Jurkat, Clone E6-1 (cell line): ENCODE measurements at places on chromosomes 5 and 9.

GRCh38 chr9:138042640-138043039 lies 165.1 kb downstream of the CACNA1B start:
- no peak for DNase-seq

GRCh38 chr9:136693490-136694162 lies 6.4 kb upstream of the AGPAT2 start:
- DNase-seq: no peak

GRCh38 chr5:72667708-72668107 lies 148.8 kb upstream of the TNPO1 start:
- DNase-seq: no peak

- DNase-seq: no peak
These were observed 746 bp downstream of the RGS3 start for GRCh38 chr9:113464286-113464660.

- DNase-seq: no peak
These were observed 1584.3 kb upstream of the NUDT12 start for GRCh38 chr5:105146867-105147266.

GRCh38 chr9:116724123-116724522 lies 37.0 kb downstream of the TRIM32 start:
- DNase-seq: no peak
